T-helper 1 cell (primary cell): ENCODE measurements at places on chromosomes 16 and 17.

- DNase-seq, result peak; percentile 18
Measured at GRCh38 chr16:21277927-21278706, at the start of gene CRYM. Gene CRYM (minus strand): TSS chr16:21278290. CDS start chr16:21278251, 39 bp downstream.

GRCh38 chr16:84062734-84063640, 20.4 kb upstream of the SLC38A8 start:
- DNase-seq, result peak; percentile 43

DNA sequence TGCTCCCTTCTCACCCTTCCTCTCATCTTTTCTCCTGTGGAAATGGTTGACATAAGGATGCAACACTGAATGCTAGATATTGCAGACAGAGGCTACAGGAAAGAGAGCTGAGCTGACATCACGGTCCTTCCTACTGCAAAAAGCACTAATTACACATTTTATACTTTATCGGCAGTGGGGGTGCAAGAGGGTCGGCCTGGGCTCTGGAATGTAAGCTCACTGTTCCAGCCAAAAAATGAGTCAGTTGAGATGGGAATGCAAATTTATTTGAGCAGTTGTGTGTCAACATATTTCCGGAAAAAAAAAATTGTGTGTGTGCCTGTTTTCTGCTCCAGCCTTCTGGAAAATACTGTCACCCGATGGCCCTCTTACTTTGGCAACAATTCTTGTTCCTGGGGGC, 14.1 kb upstream of the MRTFB start:
- no peak for DNase-seq

DNA sequence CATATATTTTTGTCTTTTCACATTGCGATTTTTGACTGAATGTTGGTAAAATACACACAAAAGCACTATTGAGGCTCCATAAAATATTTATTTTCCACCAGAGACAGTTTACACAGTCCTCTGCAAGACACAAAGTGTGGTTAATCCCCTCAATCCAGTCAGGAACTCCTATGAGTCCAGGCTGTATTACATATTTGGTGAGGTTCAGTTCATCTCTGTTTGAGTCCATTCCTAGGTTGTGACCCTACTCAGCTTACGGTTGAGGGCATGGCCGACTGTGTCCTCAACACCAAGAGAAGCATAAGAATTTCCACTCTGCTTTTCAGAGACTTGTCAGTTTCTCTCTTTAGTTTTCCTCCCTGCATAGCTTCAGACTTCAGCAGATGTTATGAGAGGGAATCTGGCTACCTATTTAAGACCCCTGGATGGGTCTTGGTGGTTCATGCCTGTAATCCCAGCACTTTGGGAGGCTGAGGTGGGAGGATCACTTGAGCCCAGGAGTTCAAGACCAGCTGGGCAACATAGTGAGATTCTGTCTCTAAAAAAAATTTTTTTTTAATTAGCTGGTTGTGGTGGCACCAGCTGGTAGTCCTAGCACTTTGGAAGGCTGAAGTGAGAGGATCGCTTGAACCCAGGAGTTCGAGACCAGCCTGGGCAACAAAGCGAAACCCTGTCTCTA, 25.1 kb downstream of the ARL4D start:
- DNase-seq, result no peak

DNA sequence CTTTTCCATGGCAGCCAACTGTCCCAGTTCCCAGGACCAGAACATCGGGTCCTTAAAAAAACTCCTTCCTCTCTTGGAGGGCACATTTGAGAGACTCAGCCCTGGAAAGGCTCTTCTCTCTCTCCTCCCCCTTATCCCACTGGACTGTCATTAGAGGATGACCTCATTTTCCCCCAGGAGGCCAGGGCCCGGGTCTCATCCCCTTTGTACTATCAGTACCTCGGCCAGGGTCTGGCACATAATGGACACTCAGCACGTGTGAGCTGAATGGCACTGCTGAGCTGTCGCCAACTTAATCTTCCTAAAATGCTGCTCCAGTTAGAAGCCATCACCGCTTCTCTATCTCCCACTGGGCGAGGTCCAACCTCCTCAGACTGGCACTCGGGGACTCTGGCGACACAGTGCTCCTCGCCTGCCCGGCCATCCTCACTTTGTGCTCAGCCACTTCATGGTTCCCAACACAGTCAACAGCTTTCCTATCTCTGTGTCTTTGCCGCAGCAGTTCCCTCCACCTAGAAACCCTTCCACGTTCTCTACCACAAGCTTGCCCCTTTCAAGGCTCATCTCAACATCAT, 3.6 kb upstream of the RHBDL3 start:
- no peak for DNase-seq

DNA sequence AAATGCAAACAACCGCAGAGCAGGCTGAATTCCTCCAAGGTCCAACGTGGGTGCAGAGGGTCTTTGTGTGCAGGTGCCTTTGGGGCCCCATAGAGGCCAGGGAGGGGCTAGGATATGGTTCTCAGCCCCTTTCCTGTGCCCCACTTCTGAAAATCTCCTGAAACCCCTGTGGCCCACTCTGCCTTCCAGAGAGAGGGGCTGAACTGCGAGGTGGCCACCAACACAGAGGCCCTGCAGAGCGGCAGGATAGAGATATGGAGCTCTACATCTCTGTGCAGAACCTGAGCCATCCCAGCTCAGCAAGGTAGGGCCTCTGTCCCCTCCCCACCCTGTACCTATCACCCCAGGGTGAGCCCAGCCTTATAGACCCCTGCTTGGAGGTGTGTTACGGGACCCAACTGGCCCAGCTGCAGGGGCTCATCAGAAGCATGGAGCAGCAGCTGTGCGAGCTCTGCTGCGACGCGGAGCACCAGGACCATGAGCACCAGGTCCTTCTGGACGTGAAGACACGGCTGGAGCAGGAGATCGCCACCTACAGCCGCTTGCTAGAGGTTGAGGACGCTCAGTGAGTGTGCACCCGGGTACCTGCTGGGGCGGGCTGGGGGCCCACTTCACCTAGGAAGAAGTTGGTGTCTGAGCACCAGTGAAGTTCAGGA, 5.5 kb downstream of the USP6 start:
- DNase-seq, result no peak

DNA sequence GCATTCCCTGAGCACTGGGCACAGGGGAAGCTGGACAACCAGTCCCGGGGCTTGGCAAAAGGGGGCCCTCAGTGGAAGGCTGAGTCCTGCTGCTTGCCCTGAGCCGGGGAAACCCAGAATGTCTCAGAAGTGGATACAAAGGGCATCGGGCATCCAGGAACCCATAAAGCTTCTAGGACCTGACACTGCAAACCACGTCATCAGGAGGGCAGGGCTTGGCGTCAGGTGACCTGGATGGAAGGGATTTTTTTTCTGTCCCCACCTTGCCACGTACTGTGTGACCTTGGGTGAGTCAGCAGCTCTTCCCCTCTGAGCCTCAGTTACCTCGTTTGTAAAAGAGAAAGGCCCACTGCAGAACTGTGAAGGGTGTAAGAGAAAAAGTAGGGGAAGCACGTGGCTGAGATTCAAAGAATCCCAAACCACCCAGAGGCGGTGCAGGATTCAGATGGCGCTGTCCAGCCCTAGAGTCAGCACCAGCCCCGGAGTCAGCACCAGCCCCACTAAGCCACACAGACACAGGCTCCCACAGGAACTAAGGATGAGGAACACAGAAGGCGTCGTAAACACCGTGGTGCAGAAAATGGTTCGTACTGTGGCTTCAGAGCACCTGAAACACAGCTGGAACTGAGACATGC, 53.7 kb downstream of the C16orf95 start:
- no peak for DNase-seq

GRCh38 chr16:53605356-53605755, 98.3 kb downstream of the RPGRIP1L start:
- no peak for DNase-seq

GRCh38 chr17:3826191-3826590, 19.9 kb downstream of the NCBP3 start:
- no peak for DNase-seq

- DNase-seq, result no peak
Measured at GRCh38 chr16:74503412-74503811, 82.1 kb upstream of the CLEC18B start.

- no peak for DNase-seq
Measured at GRCh38 chr17:53942436-53942835, 119.7 kb downstream of the KIF2B start.

DNA sequence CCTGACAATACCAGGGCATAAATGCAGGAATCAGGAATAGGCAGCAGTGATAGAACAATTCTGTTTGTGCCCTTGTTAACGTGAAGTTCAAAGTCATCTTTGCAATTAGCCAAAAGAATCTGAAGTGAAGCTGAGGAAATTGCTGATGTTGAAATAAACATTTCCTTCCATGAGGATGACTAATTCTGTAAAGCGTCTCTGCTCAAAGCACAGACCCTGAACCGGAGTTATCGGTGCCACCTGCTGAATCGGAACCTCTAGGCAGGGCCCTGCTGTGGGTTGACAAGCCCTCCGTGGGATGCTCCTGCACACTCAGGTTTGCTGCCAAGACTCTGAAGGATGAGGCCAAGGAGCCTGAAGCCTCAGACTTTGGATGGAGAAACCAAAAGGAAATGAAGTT, 37.0 kb upstream of the CDH1 start:
- DNase-seq, result no peak

DNA sequence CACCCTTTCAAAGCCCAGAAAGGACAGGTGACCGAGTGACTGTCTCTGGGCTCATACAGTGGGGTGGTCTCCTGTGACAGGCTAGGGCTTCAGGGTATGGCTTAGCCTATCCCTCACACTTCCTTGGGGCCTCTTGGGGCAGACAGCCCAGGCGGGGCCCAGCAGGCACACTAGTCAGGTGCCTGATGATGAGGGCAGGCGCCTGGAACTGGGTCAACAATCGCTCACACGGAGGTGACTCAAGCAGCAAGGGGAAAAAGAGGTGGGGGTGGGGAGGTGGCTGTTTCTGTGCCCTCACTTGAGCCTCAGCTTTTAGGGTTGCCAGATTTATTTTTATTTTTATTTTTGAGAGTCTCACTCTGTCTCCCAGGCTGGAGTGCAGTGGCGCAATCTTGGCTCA, 6.4 kb upstream of the GRN start:
- no peak for DNase-seq

DNA sequence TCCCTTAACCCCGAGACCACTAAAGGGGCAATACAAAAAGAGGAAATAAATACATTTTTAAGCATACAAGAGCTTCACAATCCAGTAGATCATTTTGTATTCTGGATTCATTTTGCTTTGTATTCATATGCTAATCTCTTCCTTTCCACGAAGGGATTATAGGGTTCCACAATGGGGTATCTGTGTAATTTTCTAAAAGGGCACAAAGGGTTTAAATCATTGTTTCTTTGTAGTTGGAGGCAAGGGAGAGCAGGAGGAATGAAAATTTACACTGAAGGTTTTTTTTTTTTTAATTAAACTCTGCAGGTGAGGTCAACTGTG, 592 bp upstream of the NUFIP2 start:
- DNase-seq, result no peak

- DNase-seq, result no peak
Measured at GRCh38 chr16:54921206-54921824, 9.3 kb upstream of the IRX5 start.

DNA sequence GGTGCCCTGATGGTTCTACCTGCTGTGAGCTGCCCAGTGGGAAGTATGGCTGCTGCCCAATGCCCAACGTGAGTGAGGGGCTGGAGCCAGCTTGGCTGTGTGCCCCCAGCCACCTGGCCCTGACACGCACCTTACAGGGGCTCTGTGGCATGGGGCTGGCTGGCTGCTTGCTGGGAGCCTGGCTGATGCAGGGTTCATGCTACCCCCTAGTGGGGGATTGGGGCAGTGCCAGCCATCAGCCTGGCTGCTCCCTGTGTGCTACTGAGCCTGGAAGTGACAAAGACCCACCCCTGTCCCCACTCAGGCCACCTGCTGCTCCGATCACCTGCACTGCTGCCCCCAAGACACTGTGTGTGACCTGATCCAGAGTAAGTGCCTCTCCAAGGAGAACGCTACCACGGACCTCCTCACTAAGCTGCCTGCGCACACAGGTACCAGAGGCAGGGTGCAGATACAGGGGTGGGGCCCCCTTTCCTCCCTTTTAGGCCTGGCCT, 5.7 kb downstream of the GRN start:
- peak; percentile 33 for DNase-seq

DNA sequence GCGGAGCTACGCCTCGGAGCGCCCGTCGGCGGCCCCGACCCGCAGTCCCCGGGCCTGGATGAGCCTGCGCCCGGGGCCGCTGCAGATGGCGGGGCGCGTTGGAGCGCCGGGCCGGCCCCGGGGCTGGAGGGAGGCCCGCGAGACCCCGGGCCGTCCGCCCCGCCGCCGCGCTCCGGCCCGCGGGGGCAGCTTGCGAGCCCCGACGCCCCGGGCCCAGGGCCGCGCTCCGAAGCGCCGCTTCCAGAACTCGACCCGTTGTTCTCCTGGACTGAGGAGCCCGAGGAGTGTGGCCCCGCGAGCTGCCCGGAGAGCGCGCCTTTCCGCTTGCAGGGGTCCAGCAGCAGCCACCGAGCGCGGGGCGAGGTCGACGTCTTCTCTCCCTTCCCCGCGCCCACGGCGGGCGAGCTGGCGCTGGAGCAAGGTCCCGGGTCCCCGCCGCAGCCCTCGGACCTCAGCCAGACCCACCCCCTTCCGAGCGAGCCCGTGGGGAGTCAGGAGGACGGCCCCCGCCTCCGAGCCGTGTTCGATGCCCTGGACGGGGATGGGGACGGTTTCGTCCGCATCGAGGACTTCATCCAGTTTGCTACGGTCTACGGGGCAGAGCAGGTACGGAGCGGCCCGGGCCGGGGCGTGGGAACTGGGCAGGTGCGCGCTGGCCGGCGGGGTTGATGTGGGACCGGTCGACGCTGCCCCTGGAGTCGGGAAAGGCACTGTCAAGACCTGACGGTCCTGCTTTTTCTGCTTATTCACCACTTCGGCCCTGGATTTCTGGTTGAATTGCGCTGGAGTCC, 861 bp downstream of the RAB11FIP3 start:
- no peak for DNase-seq

- no peak for DNase-seq
Measured at GRCh38 chr17:3514873-3515272, 39.1 kb downstream of the ASPA start.

- DNase-seq, result no peak
Measured at GRCh38 chr17:10151667-10152496, 46.5 kb downstream of the GAS7 start.

- DNase-seq, result no peak
Measured at GRCh38 chr17:82449883-82450356, 632 bp downstream of the CYBC1 start.

- DNase-seq, result no peak
Measured at GRCh38 chr17:66535611-66536010, 233.2 kb downstream of the PRKCA start.

DNA sequence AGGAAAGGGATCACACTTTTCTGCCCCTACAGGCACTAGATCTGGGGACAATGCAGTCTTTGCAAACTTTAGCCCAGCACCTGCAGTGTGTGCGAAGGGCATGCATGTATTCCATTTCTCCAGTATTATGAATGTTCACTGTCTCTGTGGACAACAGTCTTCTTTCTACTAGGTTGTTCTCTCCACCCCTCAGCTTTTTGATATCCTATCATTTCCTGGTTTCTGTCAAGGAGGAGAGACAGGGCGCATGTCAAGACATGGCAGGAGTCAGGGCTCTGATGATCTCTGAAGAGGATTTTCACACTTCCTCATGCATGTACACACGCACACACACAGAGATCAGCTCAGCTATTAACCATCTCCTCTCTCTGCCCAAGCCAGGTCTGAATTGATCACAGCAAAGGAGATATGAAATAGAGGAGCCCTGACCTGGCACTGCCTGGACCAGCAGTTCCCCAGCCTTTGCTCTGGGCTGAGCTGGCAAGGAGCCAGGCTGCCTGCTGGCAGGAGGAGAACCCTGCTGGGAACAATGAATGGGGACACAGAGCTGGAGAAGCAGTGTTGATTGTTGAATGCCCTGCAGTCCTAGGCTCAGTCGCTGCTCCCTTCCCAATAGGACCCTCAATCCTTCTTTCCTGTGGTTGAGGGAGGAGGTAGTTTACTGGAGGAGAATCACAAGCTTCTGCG, 2.6 kb downstream of the GPR179 start:
- DNase-seq, result no peak

GRCh38 chr17:65723431-65724151, 162.1 kb upstream of the AXIN2 start:
- no peak for DNase-seq
